Lung (tissue), 17 donors: ENCODE measurements at places on chromosomes 11 and 22. TPM values are rescaled to one million over a fixed set of nuclear protein-coding genes. Genes with fewer than 3 reads are reported as not detected.

NCR3LG1 gene
- 1.3 TPM for total RNA-seq

RASL10A gene
- 3.3 TPM for total RNA-seq

DNA sequence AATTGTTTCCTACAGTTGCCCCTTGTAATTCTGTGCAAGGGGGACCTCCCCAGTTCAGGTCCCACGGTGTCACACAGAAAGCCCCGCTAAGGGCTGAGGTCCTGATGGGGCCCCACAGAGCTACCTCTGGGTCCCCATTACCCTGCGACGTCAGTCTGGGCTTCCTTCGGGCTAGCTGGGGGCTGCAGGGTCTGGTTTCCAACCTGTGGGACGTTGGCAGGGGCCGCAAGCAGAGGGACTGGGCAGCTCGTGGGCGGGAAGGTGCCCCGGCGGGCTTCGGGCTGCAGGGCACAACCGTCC lies 698 bp downstream of the SLC37A4 start:
- no peaks in the 10 kb centered on the region for H3K4me1 ChIP-seq
- DNase-seq, result no peak
- H3K27ac ChIP-seq, result peak overlapping the region; percentile 93
- H3K4me3 ChIP-seq, result peak overlapping the region; percentile 76

DNA sequence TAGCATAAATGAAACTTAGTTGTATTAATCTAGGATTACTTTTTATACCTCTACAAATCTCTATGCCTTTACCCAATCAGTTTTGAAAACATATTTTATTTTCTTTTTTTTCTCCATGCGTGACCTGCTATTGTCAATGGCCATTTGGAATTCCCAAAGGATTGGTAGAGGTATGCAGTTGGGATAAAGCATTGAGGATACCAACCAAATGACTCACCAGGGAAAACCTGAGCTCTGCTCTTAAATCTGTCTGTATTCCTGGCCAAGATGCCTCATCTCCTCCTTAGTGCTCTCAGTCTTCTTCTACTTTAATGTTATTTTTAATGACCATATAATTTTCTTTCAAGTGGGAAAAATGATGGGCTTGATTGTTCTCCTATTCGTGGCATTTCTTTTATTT lies 61.9 kb downstream of the EHF start:
- no peak overlapping the region for H3K4me3 ChIP-seq
- no peak overlapping the region for H3K27ac ChIP-seq
- no peaks in the 10 kb centered on the region for H3K36me3 ChIP-seq
- H3K4me1 ChIP-seq, result no peaks in the 10 kb centered on the region
- no peak for DNase-seq
